ENCODE measurements at places on chromosomes 13 and 19. TPM values are rescaled to one million over a fixed set of nuclear protein-coding genes. Genes with fewer than 3 reads are reported as not detected.

The MYH14 gene
- not detected for polyA plus RNA-seq

The ANKLE1 gene
- polyA plus RNA-seq = 0.29 TPM

The COL4A1 gene
- not detected for polyA plus RNA-seq

The ZNF714 gene
- polyA plus RNA-seq = 14.4 TPM

The ZNF575 gene
- polyA plus RNA-seq = 2.7 TPM

The ADAMTS10 gene
- polyA plus RNA-seq = 1.5 TPM
